DMS 273 treated with DMSO at 0.1 percent for 48 hours (cell line): ENCODE measurements at places on chromosomes 7 and 10.

DNA sequence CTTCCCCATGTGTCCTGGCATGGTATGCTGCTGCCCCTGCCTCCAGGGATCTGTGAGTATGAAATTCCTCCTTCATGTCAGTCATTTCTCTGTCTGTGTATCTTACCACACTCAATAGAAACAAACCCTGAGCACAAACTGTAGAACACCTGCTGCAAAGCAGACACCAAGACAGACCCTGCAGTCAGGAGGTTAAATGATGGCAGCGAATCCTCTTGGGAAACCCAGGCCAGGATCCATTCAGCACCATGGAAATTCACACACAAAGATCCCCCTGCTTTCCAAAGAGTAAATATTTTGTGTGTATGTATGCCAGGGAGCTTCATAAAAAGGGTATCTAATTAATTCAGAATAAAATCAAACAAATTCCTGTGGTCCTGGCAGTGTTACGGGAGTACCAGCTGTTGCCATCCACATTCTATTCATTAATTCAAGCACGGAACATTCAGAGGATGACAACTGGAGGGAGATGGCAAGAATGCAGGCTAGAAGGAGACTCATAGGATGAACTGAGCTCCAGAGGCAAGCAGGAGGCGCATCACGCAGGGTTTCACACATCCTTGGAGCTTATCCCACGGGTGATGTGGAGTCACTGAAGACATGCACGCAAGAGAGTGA, 14.8 kb downstream of the ITIH5 start:
- no peak for DNase-seq

DNA sequence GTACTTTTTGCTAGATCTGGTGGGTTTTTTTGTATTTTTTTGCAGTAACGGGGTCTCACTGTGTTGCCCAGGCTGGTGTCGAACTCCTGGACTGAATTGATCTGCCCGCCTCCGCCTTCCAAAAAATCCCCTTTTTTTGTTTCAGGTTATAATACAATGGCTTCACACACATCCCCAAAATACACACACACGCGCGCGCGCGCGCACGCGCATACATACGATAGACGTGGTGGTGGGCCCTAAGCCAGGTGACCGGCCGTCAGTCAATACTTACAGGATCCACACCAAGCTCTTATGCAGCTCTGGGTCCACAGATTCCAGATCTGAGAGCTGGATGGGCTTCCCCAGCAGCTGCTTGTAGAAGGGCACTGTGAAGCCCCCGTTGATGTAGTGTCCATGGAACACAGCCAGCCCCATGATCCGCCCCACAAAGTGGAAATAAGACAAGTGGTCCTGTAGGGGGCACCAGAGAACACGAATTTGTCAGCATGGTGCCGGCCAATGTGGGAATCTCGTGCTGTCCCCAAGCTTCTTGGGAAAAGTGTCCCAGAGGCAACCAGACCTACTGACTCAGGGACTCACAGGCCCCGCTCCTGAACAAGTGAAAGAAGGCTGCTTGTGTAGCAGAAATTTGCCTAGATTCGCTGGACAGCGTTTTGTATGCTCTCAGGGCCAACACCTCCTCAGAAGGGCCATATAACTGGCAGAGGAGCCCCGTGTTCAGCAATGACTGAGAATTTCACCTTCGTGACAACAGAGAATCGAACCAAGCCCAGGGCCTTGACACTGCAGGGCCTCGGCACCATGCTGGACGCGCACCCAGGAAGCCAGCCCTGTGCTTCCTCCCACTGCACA, 103.6 kb downstream of the SMURF1 start:
- peak; percentile 67 for DNase-seq

- no peak for DNase-seq
Measured at GRCh38 chr10:51302316-51302715, 228.0 kb downstream of the PRKG1 start.

DNA sequence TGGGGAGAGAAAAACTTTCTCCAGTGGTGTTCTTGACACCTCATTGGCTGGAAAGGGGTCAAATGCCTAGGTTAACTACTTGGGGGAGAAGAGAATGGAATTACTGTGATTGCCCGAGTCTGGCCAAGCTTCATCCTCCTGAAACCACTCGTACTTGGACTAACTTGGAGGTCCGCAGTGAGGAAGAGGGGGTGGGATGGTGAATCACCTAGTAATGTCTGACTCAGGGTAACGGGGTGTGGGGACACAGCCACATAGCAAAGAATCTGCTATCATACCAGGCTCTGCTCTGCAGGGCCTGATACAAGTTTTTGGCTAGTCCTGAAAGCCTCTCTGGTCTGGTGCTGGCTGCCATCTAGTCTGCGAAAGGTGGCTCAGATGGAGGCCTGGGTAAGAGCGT, 190.9 kb downstream of the RPS24 start:
- DNase-seq, result no peak

GRCh38 chr7:5423976-5424748, 528 bp upstream of the TNRC18 start:
- peak; percentile 98 for DNase-seq

- DNase-seq, result no peak
Measured at GRCh38 chr10:72796538-72796937, 97.0 kb upstream of the OIT3 start.

GRCh38 chr7:30732606-30733005, 19.3 kb upstream of the INMT start:
- DNase-seq, result no peak

- DNase-seq, result no peak
Measured at GRCh38 chr10:30433306-30433729, 666 bp upstream of the MAP3K8 start.

DNA sequence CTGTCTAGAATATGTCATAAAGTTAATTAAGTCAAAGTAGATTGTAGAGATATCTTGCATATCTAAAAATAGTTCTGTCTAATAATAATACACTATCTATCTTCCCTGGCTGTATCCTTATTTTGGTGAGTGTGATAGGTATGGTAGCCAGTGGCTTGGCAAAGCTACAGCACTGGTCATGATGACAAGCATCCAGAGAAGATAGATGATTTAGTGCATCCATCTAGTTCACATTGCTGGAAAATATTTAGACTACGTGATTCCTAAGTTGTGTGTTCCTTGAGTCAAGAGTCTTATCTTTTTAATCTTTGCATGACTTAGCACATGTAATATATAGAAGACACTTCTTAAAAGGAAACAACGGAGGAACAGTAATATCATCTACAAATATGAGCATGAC, 711.2 kb upstream of the KCND2 start:
- DNase-seq, result no peak

- DNase-seq, result no peak
Measured at GRCh38 chr7:55075464-55076021, 56.7 kb downstream of the EGFR start.

DNA sequence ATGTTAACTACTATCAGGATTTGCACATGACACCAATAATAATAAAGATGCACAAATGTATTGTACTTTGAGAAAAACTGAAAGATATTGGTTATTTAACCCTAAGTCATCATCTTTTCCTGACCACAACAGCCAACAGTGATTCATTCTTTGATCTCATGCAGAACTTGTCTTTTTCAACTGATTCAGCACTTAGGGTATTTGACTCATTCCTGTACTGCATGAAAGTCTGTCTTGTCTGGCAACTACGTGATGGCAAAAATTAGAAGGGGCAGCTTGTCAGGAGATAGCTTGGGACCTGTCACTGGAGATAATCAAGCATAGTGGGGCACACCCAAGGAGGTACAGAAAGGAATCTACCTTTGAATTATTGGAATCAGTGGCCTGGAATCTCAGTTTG, 77.8 kb upstream of the LRRC17 start:
- no peak for DNase-seq
